ENCODE measurements at places on chromosomes 2 and 18. TPM values are rescaled to one million over a fixed set of nuclear protein-coding genes. Genes with fewer than 3 reads are reported as not detected.

GRCh38 chr18:79527656-79528315 lies 132.1 kb downstream of the NFATC1 start:
- DNase-seq: no peak

- no peak for DNase-seq
Observed at GRCh38 chr2:172307800-172308199, 119.6 kb upstream of the ITGA6 start.

DNA sequence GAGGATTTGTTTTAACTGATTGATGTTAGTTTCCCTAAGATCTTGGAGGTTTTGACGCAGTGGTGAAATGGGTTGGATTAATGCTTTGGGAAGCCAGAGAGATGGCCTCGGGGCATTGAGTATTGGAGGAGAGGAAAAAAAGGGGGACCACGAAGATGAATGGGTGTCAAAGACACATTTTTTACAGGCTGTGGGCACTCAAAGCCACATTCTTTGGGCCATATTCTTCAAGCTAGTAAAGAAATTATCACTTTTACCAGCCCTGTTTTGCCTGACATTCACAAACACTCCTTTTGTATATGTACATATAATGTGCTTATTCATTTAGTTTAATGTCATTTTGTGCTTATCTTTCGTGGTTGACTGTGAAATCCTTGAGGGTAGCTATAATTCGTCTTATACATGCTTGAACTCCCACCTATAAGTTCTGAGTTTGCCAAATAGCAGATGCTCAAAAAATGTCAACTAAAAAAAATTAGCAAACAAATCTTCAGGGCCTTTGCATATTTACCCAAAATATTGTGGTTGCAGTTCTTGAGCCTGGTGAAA lies 146.3 kb downstream of the ARL6IP6 start:
- DNase-seq: no peak

GRCh38 chr2:65834771-65835475 lies 402.5 kb upstream of the SPRED2 start:
- no peak for DNase-seq

- DNase-seq: no peak
Observed at GRCh38 chr2:181063696-181064095, 83.3 kb downstream of the UBE2E3 start.

STEAP3 gene
- total RNA-seq: 0.06 TPM
